ENCODE measurements at places on chromosomes 3 and 15.
A peak's percentile ranks its signal among the peaks of the same experiment; 100 is the strongest.

DNA sequence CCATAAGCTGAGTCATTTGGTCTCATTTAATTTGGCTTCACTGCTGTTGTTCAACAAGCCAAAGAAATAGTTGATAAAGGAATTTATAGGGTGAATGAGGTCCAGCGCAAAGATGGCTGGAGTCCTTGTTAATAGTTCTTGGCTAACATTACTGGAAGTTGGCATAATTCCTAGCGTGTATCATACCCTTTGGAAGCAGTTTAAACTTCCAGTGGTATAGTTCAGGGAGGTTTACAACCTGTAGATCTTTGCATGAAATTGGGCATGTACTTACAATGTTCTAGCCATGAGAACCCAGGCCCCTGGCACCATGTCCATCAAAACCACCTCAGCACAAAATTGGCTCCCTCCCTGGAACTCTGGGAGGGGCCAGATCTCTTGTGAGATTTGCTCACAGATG lies 380.8 kb downstream of the LRTM1 start:
- no peak for DNase-seq

DNA sequence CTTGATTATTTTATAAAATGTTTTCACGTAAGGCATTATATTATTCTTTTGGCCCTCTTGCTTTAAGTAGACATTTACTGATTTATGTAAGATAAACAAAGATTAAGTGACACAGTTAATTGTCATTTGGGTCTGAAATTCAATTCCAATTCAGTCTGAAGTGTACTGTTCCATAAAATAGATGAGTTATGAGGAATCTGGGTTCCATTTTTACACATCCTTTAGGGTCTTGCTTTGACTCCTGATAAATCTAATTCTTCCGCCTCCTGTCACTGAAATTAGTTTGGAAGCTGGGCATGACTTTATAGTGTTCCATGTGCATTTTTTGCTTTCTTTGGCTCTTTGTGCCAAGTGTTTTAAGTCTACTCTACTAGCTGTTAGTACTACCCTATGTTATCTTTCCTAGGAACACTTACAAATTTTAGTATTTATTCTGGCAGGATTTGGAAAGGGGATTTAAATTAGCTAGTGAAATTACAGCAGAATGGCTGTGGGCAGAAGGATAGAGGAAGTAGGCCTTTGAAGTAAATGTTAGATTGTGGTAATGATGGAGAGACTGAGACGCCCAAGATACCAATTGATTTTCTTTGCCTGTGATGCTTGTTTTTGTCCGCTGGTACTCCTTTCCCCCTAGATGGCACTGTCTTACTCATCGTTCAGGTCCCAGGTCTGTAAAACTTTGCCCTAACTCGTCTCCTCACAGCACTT lies 14.3 kb downstream of the ARL8B start:
- DNase-seq, result peak; percentile 63

DNA sequence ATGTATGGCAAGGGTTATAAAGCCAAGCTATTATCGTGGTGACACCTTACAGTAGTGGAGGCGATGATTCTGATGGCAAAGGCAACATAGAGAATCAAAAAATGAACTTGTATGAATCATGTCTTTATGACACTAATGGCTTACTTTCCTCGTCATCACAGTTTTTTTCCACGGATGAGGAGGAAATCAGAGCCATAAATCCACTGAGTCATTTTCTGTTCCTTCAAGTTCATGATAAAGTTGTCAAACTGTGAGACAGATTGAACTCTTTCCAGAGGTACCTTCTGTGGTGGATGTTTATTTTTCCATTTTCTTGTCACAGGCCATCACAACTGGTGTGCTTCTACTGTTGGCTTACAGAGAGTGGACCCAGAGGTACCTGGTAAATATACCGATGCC lies 8.5 kb downstream of the TMEM212 start:
- DNase-seq, result no peak

DNA sequence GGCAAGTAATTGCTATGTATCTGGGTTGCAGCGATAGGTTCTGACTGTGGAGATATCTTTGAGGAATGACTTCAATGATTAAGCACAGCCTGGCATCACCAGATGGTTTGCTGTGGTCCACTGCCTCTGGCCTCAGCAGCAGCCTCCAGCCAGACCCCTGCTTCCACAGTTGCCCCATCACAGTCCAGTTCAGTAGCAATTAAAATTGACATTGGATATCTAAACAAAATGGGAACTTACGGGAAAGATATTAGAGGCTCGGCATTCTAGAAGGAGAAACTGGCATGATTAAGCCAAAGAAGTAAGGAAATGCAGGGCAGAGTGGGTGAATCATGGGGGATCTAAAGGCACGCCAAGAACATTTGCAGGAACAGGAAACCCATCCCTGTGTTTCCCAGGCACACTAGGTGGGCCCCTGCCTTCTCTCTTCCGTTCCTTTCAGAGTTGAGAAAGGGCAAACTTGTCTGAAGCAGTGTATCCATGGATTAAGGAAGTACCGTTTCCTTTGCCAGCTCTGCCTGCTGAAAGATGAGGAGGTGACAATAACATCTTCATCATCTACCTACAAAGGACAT lies 36.3 kb upstream of the SH3BP5 start:
- DNase-seq, result no peak

- no peak for DNase-seq
Measured at GRCh38 chr3:38000242-38000916, 9.8 kb downstream of the VILL start.

DNA sequence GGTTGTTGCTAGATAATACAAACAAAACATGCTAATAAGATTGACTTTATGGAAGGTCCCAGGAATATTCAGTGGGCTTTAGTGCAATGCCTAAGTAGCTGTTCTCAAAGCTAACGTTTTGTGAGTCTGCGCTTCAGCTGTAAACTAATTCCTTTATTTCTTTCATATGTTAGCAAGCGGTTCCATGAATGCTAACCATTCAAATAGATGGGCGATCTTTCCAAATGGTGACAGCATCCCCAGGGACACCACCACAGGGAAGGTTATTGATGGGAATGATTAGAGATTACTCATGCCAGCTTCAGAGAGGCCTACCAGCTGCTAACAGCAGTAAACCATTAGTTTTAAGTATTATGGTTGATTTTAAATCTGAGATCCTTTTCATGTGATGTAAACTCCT lies 405.7 kb upstream of the MCTP2 start:
- no peak for DNase-seq

GRCh38 chr15:93265111-93265556 lies 176.1 kb upstream of the RGMA start:
- no peak for DNase-seq

- DNase-seq, result no peak
Measured at GRCh38 chr15:68500363-68501258, 68.6 kb upstream of the ITGA11 start.

All from DND-41 (cell line).